Stimulated activated CD4-positive, alpha-beta T cell treated with anti-CD3 and anti-CD28 coated beads, Interleukin-15, amount 100 ng/mL, for 1 hour (primary cell): ENCODE measurements at places on chromosomes 1 and 21.

GRCh38 chr1:61808968-61809367 lies 66.7 kb downstream of the PATJ start:
- DNase-seq: no peak

GRCh38 chr21:28336314-28336713 lies 656.4 kb downstream of the LTN1 start:
- DNase-seq: no peak

DNA sequence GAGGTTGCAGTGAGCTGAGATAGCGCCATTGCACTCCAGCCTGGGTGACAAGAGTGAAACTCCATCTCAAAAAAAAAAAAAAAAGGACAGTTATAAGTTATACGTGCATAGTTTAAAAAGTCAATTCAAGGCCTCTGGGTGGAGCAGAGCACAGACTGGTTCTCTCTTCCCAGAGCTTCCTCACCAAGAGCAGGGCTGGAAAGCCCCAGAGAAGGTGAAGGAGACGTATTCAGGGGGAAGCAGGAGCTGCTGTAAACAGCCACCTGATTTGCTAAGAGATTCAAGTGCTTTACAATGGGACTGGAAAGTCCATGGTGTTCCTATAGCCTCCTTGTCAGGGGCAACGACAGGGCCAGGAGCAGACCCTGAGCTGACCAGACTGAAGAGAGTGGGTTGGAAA lies 85.0 kb upstream of the LYST start:
- no peak for DNase-seq

- no peak for DNase-seq
Observed at GRCh38 chr1:230067871-230068620, 1.0 kb downstream of the GALNT2 start.

DNA sequence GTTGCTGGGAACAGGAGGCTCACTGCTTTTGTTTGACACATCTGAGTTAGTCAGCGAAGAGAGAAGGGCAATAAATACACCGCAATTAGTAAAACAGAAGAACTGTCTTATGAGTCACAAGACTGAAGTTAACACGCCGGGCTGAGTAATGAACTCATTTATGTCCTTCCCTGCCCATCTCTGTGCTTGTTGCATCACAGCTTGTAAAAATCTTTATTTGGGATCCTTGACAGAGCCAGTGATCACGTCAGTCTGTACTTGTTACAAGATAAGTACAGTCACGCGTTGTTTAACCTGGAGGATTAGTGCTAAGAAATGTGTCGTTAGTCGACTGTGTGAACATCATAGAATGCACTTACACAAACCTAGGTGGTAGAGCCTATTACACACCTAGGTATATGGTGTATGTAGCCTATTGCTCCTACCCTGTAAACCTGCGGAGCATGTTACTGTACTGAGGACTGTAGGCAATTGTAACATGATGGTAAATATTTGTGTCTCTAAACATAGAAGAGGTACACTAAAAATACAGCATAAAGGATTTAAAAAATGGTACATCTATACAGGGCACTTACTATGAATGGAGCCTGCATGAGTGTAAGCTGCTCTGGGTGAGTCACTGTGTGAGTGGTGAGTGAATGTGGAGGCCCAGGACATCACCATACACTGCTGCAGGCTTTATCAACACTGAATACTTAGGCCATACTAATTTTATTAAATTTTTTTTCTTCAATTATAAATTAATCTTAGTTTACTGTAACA lies 272.2 kb downstream of the TNR start:
- no peak for DNase-seq
